Fibroblast of skin of scalp (primary cell): ENCODE measurements at places on chromosomes 6 and 20.

GRCh38 chr6:167996424-167997199 lies 859 bp upstream of the KIF25 start:
- DNase-seq = no peak

DNA sequence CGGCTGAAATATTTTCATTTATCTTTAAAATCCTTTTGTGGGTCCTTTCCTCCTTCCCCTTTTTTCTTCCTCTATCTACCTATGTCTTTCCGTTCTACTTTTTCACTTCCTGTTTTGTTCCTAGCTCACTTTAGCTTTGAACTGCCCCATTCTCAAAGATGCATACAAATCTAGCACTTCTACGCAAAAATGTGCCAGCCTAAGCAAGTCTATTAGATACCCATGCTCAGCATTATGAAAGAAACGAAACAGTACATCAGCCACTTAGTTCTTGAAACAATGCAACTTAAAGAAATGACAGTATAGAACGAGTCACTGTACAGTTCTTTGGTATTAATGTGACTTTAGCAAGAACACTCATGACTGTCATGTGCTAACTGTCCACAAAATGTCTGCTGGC lies 47.3 kb upstream of the MARCKS start:
- DNase-seq = no peak

- no peak for DNase-seq
Measured at GRCh38 chr6:105875974-105876640, 210.0 kb upstream of the PRDM1 start.

DNA sequence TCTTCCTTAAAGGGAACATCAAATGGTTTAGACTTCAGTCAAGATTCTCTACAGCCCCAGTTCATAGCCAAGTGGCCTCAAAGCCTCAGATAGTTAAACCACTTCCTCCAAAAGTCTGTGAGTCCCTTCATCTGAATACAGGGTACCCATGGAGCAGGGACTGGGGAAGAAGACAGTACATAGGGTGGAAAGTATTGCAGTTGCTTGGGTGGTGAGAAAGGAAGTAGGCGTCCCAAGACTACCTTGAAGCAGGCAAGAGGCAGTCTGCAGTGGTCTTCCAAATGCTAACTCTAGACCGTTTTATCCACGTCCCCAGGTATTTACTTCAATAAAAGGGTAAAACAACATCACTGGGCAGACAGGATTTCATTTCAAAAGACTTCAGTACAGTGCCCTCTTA lies 2.0 kb downstream of the FYN start:
- DNase-seq = no peak

DNA sequence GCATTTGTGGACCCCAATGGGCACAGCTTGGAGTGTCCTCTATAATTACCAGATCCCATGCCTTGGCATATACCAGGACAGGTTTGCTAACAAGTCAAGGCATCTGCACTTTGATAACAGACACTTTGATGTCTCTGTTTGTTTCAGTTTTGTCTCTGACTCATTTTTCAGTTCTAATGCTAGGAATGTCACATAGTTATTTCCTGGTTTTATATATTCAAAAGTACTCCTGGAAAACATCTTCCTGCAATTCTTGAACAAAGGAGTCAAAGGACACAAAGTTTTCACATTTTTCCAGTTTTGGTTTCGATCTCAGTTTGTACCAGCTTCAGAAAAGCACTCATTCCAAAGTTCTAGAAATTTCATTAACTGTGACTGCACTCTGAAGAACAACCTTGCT lies 188.1 kb downstream of the FOXC1 start:
- DNase-seq = peak; percentile 31

- no peak for DNase-seq
Measured at GRCh38 chr20:57707849-57708693, 1.7 kb downstream of the PMEPA1 start.

GRCh38 chr20:59120491-59120890 lies 43.1 kb upstream of the ZNF831 start:
- DNase-seq = no peak

- DNase-seq = no peak
Measured at GRCh38 chr20:63080811-63081210, 74.0 kb upstream of the BHLHE23 start.

DNA sequence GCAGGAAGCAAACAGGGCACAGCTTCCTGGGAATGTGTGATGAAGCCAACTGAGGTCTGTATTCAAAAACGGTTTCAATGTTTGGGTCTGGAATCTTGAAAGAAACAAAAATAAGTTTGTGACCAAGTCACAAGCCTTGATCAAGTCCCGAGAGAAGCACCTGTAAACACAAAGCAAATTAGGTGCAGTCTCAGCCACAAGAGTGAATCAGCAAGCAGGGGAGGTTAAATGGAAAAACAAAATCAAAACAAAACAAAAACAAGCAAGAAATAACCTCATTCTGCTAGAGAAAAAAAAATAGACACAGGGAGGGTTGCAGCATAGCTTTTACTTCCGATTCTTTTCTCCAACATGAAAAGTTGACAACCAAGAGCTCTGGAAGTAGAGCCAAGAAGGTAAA lies 201.7 kb downstream of the CLIC5 start:
- DNase-seq = no peak

DNA sequence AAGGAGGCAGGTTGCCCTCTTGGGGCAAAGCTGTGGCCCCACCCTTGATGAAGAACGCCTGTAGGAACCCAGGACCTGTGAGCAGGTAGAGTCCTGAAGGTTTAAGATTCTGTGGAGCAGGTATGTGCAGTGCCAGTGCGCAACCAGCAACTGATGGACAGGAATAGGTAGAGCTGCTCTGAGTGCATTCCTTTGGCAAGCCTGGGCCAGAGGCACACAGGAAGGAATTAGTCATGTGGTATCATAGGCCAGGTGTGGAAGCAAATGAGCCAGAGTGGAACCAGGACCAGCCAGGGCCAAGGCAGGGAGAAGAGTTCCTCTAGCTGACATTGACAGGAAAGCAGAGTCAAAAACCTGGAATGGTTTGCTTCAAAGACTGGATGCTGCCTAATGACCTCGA lies 1.4 kb upstream of the KHDC1 start:
- no peak for DNase-seq

DNA sequence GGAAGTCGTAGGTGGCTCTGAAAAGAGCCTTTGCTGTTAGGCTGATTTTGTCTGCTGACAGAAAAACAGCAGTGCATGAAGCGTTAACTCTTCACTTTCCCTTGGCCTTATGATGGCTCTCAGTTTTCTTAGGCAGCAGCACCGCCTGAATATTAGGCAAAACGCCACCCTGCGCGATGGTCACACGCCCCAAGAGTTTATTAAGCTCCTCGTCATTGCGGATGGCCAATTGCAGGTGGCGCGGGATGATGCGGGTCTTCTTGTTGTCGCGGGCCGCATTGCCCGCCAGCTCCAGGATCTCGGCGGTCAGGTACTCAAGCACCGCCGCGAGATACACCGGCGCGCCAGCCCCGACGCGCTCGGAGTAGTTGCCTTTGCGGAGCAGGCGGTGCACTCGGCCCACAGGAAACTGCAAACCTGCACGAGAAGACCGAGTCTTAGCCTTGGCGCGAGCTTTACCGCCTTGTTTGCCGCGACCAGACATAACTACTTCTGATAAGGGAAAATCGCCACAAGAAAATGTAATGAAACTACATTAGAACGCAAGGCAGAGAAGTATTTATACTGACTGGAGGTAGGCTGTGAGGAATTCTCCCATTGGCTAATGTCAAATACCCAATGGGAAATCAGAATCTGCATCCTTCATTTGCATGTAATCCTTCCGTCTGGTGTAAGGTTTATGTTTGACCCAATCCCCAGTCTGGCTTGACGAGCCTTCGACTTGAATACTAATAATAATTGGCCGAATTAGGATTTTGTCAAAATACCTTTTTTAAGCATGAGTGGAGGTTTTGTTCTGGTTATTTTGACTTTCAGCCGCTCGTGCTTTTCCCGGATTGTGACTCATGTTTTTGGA lies 53.9 kb upstream of the HFE start:
- peak; percentile 98 for DNase-seq

DNA sequence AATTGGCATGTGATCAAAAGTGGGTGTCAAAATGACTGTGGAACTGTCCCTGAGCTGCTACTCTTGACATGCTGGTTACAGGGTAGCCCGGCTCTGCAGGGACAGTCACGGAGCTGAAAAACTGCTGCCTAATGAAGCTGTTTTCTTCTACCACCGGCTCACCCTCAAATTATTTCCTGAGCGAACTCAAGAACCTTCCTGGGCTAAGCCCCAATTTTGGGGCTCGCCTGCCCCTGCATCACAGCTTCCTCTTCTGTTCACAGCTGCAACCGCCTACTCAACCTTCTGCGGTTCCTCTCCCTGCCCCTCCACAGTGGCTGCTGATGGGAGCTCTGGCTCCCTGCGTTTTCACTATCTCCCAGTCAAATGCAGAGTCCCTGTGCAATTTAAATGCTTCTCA lies 110.8 kb upstream of the MLN start:
- DNase-seq = no peak

GRCh38 chr20:13723011-13723410 lies 61.7 kb downstream of the ESF1 start:
- no peak for DNase-seq

- DNase-seq = no peak
Measured at GRCh38 chr20:23215344-23215995, 129.3 kb upstream of the CD93 start.

GRCh38 chr6:10852361-10852960 lies 14.1 kb upstream of the MAK start:
- DNase-seq = no peak

DNA sequence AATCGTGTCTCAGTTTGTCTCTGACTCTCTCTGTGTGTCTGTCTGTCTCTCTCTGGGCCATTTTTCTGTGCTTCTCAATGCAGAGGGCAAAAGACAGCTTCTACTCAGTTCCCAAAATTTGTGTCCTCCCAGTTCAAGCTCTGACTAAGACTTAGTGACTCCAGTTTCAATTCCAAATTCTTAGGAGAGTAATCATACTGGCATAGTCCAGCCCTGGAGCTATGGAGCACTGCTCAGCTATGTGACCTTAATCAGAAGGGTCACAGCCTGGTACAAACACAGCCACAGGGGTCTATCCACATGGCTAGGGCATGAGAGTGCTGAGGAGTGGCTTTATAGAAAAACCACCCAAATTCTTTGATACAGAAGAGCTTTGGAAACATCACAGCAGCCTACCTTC lies 91.9 kb downstream of the FOXF2 start:
- peak; percentile 83 for DNase-seq

DNA sequence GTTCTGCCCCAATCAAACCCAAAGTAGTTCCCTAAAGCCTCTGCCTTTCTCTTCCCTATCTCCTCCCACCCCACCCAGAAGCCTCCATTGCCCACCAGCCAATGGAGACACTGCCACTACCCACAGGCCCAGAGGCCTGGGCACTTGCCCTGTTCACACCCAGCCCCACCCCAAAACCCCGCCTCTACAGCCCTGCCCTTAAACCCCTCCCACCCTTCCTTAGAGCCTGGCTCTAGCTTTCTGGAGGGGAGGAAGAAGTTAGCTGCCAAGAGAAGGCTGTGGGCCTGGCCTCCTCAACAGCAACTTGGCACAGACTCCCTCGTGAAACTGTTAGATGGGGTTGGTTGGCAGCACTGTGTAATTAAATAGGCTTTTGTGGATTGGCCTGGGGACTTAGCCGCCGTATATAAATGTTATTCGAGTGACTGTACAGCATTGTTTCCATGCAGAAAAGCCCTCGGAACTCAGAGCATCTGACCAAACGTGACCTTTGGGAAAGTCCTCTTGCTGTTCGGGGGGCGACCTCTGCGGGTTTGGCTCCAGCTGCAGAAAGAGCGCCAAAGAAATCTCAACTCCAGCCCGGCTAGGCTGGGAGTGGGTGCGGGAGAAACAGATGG lies 31.4 kb downstream of the COL11A2 start:
- DNase-seq = peak; percentile 79

DNA sequence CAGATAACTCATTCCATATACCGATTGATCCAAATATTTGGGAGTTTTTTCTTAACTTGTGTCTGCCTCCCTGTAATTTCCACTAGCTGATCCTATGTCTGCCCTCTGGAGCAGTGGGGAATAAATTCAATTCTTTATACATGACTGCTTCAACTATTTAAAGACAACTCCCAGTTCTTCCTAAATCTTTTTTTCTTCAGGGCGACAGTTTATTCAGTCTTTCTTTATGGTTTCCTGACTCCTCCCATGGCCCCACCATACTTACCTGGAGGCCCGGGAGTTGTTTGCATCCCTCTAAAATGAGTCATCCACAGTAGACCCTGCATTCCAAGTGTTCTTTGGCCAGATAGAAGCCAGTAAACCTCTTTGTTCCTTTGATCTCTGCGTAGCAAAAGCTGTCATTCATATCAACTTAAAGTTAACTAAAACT lies 73.6 kb downstream of the LCA5 start:
- no peak for DNase-seq

DNA sequence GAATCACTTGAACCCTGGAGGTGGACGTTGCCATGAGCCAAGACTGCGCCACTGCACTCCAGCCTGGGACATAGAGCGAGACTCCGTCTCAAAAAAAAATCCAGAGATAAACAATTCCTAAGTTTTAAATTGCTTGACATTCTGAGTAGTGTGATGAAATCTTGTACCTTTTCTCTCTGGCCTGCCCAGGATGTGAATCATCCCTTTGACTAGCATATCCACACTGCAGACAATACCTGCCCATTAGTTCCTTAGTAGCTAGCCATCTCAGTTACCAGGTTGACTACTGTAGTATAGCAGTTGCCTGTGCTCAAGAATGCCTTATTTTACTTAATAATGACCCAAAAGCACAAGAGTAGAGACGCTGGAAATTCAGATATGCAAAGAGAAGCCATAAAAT lies 2.8 kb downstream of the ZFP57 start:
- no peak for DNase-seq

- DNase-seq = no peak
Measured at GRCh38 chr6:42211726-42212125, 5.9 kb downstream of the MRPS10 start.

GRCh38 chr6:55137929-55138693 lies 36.2 kb upstream of the HCRTR2 start:
- no peak for DNase-seq

GRCh38 chr6:23663652-23664051 lies 462.4 kb upstream of the NRSN1 start:
- DNase-seq = no peak

GRCh38 chr6:132400555-132400882 lies 756 bp downstream of the MOXD1 start:
- no peak for DNase-seq

- no peak for DNase-seq
Measured at GRCh38 chr20:62501801-62502495, 26.2 kb upstream of the GATA5 start.

GRCh38 chr6:42314571-42315258 lies 97.1 kb upstream of the MRPS10 start:
- DNase-seq = no peak

- DNase-seq = no peak
Measured at GRCh38 chr6:121594053-121594452, 158.6 kb downstream of the GJA1 start.

DNA sequence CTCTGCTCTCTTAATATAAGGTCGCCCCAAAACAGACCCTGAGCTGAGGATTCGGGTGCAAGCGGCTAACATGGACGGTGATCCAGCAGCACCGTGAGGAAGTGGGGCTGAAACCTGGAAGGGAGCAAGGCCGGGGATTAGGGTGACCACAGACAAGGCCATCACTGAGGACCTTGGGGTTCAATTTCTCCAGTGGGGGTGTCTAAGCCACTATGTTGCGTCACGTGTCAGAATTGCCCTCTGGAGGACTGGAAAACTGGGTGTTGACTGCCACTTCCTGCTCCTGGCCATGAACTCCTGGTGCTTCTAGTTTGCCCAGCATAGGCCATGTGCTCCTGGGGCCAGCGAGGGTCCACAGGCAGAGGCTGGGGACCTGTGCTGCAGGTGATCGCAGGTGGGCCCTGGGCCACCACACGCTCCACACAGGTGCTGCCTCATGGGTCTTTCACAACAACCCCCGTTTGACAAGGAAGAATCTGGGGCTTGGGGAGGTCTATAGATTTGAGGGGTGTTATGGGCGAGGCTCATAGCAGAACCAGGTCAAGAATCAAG lies 101.9 kb downstream of the CDH26 start:
- DNase-seq = no peak
